ENCODE measurements at places on chromosomes 7 and 10.

DNA sequence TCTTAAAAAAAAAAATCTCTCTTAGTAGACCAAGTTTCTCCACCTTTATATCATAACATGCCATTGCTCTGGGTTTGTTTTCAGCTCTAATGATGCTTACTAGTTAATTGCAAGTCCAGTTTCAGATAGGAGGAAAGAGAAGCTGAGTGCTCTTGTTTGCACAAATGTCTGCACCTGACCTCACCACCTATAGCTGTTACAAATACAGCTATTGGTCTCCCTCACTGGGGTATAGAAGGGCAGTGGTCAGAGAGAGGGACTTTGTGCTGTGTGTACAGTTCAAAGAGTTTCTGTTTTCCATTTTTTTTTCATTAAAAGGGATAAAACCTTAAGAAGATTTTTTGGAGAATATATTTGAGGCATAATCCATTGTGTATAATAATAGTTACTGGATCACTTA, 52.7 kb downstream of the TAS2R16 start:
- no peak for DNase-seq

GRCh38 chr7:121079425-121080169, 91.1 kb downstream of the CPED1 start:
- peak; percentile 28 for DNase-seq

DNA sequence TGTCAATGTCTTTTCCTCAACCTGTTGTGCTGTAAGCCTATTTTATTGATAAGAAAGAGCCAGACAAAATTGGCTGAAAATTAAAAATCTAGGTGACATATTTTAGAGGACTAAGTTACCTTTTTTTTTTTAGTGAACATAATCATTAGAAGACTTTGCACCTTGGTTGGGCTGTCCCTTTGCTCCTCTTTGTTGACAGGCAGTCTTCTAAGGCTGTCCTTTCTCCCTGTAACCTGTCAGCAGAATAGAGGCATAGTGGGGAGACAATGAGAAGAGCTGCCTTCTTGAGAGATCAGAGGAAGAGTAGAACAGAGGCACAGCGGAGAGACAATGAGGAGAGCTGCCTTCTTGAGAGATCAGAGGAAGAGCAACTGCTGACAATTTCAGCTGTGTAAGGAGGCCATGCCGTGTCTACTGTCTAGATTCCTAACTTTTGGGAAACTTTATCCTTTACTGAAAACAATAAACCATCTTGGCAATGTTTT, 238.3 kb upstream of the FZD1 start:
- DNase-seq = no peak

DNA sequence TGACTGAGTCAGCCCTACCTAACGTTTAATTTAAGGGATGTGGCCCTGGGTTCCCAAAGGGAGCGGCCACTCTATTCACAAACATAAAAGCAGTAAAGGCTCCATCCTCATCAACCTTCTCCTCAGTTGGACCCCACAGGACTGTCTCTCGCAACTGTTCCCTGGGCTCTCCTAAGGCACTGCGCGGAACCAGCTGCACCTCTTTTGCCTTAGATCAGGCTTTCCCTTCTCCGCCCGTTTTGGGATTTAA, 689 bp upstream of the GTPBP4 start:
- DNase-seq = peak; percentile 24

DNA sequence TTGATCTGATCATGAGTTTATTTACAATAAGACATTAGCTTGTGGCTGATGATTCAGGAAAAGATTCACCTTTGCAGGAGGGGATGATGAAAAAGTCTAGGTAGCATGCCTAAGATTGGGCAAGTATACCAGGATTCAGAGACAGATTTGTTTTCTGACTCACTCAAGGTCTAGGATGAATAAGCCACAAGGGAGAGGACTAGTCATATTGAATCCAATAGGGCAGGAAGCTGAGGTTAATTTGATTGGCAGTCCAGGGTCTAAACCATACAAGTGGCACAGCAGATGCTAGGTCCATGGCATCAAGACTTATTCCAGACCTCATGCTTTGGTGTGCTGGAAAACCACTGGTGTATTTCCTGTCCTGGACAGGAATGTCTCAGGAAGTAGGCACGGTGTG, 1133.4 kb downstream of the XPNPEP1 start:
- DNase-seq = peak; percentile 93

GRCh38 chr10:128694168-128694850, 568.1 kb upstream of the MKI67 start:
- DNase-seq = no peak

DNA sequence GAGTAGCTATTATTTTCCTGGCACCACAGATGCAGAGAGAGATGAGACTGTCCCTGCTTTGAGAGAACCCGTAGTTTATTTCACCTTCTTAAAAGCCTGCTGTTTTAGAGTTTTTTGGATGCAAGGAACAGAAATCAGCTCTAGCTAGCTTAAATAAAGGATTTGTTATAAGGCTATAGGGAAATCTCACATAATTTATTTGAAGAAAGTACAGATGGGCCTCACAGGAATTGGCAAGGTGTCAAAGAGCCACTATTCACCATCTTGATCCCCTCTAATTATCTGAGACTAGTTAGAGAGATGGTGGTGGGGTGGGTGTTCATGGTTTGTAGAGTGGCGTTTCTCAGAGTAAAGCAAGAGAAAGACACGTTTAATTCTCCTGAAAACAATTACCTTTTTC, 7.3 kb downstream of the KMT2E start:
- no peak for DNase-seq

- DNase-seq = no peak
These were observed 134.9 kb downstream of the ARID5B start for GRCh38 chr10:62036186-62037081.

DNA sequence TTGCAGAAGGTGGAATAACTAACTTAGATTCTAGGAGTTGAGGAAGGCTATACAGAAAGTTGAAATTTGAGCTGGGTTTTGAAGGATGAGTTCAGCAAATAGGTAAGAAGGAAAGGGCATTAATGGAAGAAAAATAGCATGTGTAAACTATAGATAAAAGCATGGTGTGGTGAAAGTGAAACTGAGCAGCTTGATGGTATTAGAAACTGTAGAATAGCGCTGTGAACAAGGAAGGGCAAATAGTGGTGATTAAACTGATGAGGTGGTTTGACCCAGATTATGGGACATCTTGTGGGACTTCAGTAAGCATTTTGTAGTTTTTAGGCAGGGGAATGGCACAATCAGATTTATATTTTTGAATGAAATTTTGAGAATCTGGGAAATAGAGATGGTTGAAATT, 90.5 kb downstream of the EXOC6 start:
- DNase-seq = no peak

DNA sequence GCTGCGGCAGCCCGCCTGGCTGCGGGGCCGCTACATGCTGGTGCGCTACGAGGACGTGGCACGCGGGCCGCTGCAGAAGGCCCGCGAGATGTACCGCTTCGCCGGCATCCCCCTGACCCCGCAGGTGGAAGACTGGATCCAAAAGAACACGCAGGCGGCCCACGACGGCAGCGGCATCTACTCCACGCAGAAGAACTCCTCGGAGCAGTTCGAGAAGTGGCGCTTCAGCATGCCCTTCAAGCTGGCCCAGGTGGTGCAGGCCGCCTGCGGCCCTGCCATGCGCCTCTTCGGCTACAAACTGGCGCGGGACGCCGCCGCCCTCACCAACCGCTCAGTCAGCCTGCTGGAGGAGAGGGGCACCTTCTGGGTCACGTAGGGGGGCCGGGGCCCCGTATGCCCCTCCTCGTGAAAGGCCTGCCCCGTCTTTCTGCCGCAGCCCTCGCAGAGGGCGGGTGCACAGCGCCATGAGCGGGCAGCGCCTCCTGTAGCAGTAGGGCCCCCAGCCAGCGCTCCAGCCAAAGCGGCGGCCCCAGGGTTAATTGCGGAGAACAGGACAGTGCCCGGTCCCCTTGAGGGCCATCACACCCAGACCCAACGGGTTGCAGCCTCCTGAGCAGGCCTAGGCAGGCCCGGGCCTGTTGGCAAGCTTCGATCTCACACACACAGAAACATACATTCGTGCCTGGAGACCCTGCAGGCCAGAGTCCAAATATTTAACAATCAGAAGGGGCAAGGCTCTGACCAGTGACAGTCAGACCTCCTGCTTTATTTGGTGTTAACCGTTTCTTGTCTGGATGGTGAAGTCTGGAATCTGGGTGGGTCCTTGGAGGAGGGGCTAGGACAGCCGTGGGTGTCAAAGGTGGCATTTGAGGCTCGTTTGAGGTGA, 44.1 kb downstream of the CHST3 start:
- DNase-seq = no peak

DNA sequence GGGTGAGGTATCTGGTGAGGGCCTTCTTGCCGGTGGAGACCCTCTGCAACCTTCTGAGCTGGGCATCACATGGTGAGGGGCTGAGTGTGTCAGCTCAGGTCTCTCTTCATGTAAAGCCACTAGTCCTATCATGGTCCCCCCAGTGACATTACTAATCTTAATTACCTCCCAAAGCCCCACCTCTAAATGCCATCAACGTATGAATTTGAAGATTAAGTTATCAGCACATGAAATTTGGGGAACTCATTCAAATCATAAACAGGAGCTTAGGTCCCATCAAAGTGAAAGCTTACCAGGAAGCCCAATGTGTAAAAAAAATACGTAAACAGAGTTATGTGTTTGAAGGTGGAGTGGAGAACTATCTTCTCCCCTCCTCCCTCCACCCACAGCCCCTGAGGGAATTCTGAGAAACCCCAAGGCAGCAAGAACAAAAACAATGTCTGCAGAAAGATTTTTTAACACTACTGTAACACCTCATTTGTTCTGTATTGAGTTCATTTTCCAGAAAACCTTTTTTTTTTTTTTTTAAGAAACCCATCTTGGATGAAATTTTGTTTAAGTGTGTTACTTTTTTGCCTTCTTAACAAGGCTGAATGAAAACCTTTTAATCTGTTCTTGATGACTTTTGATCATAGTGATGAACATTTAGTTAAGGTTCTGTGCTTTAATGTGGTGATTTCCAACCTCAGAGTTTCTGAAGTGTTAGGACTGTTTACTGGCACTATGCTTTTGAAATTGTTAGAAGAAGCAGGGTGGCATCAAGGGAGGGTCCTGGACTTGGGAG, 19.1 kb upstream of the PCGF5 start:
- DNase-seq = no peak

DNA sequence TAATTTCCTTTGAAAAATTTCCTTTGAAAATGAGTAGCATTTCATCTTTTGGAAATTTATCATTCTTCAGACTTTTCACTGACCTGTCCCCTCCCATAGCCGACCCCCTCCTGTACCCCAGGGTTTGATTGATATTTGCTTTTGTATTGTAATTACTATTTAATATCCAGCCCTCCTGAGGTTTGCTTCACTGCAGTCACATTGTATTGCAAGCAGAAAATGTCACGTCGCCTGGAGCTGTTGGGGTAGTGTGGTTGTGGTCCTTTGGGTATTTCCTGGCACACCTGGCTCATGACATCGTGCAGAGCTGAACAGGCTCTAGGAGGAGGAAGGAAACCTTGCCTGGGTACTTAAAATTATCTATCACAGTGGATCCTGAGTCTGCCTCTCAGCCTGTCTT, 116.1 kb downstream of the INSYN2A start:
- no peak for DNase-seq

DNA sequence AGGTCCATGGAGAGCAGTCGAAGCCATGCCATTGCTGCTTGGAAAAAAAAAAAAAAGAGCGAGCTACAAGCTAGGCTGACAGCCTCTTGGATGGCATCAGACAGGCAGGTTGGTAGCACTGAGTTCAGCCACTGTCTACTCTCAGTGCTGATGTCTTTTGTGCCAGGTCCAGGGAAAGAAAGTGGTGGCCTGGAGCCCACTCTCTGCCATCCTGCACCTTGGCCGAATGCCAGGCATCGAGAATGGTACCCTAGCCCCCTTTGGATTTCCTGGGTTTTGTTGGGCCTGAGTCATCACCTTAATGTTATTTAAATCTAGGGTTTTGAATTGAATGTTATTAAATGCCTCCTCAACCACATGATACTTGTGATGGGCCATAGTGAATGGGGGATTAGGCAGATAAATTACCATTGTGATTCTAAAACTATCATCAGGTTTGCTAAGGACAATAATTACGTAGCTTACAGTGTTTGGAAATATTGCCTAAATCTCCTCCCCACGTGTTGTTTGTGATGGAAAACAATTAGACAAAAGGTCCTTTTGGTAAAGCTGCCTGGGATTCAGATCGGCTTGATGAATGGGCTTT, 195.7 kb upstream of the GPR26 start:
- DNase-seq = no peak

- no peak for DNase-seq
These were observed 6.4 kb upstream of the ORAI2 start for GRCh38 chr7:102427019-102427405.

- DNase-seq = no peak
These were observed 10.1 kb upstream of the CHCHD3 start for GRCh38 chr7:133091943-133092464.

DNA sequence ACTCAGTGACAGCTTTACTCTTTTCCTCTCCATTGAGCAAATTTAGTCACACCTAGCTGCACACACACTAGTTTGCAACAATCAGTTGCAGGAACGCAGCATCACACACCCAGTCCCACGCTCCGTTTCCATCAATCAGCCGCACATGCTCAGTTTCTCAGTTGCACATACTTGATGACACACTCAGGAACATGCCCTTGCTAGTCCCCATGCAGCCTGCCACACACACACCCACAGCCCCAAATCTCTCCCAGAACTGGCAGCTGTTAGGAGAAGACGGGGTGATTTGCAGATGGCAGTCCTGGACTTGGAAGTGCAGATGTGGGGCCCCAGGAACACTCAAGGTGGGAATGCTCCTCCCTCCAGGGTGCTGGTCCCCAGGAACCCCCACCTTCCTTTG, 7.7 kb downstream of the LBX1 start:
- no peak for DNase-seq

DNA sequence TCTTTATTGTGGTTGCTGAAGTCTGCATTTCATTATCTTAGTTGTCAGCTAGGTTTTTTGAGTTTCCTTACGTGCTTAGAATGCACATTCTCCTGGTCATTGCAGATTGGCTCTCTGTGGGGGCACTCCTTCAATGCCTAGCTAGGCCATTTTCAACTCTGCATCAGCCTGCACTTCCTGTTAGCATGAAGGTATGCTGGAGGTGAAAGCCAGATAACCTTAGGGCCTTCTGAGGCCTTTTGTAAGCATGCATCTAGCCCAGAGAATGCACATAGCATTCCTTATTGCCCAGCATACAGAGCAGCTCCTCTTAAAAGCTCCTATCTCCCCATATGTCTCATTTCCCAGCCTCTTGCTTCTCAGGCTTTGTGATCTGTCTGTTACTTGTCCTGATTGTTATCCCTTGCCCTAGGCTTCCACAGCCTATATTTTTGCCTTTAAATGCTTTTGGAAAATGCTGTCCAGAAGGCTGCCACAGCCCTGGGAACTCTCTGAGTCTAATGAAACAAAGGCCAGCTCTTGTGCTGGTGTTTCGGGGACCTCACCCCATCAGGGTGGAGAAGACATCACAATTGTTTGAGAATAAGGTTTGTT, 108.1 kb upstream of the IGFBP3 start:
- DNase-seq = no peak

GRCh38 chr10:113132591-113133121, 182.6 kb downstream of the TCF7L2 start:
- peak; percentile 56 for DNase-seq

GRCh38 chr7:91520645-91521044, 256.4 kb downstream of the FZD1 start:
- DNase-seq = no peak

DNA sequence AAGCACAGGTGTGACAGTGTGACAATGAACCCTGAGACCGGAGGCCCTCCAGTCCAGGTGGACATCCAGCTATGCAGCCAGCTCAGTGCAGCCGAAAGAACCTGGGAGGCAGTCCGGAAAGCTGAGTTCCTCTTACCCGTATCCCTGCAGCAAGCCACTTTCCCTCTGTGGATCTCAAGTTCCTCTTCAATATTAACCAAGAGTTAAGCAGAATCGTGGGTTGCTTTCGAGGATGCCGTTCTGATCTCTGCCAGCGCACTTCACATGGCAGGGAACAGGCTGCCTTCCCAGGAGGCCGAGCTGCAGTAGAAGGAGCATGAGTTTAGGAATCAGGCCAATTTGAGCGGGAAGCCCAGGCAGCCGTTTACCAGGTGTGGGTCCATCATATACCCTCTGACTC, 591.6 kb downstream of the SDK1 start:
- DNase-seq = no peak

Measured in HCEC 1CT (cell line).